ENCODE measurements at places on chromosomes 2 and 18.

DNA sequence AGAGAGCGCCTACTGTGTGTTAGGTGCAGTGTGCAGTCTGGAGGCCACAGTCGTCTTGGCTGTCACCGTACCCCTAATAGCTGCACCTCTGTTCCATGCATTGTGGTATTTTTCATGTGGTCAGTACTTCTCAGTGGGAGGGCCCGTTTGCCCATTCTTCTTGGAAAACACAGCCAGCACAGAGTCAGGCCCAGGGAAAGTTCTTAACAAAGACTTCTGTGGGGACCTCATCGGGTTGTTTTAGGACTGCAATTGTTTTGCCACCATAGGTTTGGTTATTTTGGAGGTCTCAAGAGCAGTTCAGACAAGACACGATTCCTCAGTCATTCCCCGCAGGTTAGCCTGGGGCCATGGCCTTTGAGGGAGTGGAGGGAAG is 62.3 kb downstream of the SMIM21 start:
- DNase-seq: no peak

GRCh38 chr18:72541871-72542332 is 2.2 kb downstream of the CBLN2 start:
- DNase-seq: no peak

DNA sequence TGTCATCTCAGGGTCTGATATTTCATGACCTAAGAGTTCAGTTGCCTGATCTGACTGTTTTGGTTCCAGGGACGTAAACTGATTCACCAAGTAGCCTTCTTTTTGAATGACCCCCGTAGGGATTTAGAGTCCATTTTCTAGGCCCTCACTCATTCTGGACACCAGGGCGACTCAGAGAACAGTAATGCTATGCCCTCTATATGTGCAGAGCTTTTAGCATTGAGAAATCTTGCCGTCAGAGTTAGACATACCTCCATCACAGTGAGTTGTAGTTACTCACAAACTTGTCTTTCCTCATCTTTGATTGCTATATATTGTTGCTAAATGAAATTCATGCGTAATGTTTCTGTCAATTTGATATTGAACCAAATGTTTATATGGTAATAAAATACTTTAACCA is 92.3 kb downstream of the OSBPL6 start:
- no peak for DNase-seq

- no peak for DNase-seq
Observed at GRCh38 chr18:7575465-7576028, 8.4 kb downstream of the PTPRM start.

DNA sequence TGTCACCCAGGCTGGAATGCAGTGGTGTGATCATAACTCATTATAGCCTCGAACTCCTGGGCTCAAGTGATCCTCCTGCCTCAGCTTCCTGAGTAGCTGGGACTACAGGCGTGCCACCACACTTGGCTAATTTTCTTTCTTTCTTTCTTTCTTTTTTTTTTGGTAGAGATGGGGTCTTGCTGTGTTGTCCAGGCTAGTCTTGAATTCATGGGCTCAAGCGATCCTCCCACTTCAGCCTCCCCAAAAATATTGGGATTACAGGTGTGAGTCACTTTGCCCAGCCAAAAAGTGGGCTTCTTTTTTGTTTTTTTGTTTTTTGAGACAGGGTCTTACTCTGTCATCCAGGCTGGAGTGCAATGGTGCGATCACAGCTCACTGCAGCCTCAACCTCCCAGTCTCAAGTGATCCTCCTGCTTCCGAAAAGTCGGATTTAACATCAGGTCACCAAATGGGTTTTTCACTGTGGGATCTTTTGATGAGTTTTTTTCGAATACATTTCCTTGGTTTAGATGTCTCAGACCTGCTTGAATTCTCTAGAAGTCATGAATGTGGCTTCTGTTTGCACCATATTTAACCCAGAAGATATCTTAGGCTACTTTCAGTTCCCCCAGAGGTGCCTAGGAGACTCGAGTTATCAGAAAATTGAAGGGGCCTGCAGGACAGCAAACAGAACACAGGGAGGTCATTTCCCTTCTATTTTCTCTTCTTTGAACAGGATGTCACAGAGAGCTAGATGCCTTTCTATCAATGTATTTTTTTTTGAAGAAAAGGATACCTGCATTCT is 8.9 kb downstream of the RAB31 start:
- no peak for DNase-seq

- no peak for DNase-seq
Observed at GRCh38 chr18:25125680-25126079, 226.3 kb downstream of the ZNF521 start.

GRCh38 chr2:99834426-99834825 is 308.0 kb downstream of the AFF3 start:
- DNase-seq: no peak

DNA sequence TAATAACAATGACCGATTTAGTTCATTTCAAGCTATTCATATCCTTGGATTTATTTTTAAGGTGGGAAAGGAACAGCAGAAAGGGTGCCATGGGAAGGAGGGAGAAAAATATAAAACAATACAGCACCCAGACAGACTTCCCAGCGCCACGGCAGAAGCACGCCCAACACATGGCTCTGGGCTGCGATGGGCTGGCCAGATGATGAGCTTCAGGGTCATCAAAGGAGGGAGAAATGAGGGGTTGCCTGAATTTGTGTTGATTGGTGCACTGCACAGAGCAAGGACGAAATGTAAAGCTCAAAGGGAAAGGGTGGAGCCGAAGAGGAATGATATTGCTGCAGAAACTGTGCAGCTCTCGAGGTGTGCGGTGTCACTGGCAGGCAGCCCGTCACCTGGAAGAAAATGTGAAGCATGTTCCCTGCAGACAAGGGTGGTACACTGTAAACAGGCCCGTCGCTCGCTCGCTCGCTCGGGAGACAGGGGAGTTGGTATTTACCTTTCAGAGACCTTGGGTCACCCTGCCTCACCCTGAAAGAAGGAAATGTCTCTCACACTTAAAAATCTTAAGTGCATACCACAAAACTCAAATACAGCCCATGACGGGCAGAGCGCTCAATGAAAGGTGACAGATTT is 195.5 kb upstream of the CTAGE1 start:
- no peak for DNase-seq

- DNase-seq: no peak
Observed at GRCh38 chr2:27150639-27151230, 1.9 kb downstream of the TCF23 start.

GRCh38 chr2:136005462-136006196 is 20.2 kb upstream of the DARS1 start:
- DNase-seq: no peak

GRCh38 chr18:62776024-62776570 is 60.8 kb downstream of the PHLPP1 start:
- no peak for DNase-seq

- DNase-seq: no peak
Observed at GRCh38 chr2:73830871-73831401, 2.2 kb downstream of the STAMBP start.

GRCh38 chr2:176399074-176399598 is 129.9 kb downstream of the MTX2 start:
- DNase-seq: no peak

GRCh38 chr18:78587096-78587495 is 392.5 kb upstream of the SALL3 start:
- no peak for DNase-seq

GRCh38 chr2:31067259-31067658 is 71.0 kb downstream of the GALNT14 start:
- DNase-seq: no peak

DNA sequence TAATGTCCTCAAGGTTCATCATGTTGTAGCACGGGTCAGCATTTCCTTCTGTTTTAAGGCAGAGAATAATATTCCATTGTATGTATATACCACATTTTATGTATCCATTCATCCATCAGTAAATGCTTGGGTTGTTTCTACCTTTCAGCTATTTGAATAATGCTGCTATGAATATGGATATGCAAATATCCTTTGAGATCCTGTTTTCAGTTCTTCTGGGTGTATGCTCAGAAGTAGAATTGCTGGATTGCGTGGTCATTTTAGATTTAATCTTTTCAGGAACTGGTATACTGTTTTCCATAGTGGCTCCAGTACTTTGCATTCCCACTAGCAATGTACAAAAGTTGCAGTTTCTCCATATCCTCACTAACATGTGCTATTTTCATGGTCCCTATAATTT is 13.4 kb upstream of the ASB1 start:
- no peak for DNase-seq

DNA sequence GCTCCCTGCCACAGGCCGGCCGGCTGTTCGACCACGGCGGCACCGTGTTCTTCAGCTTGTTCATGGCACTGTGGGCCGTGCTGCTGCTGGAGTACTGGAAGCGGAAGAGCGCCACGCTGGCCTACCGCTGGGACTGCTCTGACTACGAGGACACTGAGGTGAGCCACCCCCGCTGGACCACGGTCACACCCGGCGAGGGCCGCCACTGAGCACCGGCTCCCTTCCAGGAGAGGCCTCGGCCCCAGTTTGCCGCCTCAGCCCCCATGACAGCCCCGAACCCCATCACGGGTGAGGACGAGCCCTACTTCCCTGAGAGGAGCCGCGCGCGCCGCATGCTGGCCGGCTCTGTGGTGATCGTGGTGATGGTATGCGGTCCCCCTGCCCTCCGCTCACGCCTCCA is 20.8 kb downstream of the ANO7 start:
- DNase-seq: no peak

GRCh38 chr2:223828314-223828713 is 9.1 kb downstream of the AP1S3 start:
- DNase-seq: no peak

DNA sequence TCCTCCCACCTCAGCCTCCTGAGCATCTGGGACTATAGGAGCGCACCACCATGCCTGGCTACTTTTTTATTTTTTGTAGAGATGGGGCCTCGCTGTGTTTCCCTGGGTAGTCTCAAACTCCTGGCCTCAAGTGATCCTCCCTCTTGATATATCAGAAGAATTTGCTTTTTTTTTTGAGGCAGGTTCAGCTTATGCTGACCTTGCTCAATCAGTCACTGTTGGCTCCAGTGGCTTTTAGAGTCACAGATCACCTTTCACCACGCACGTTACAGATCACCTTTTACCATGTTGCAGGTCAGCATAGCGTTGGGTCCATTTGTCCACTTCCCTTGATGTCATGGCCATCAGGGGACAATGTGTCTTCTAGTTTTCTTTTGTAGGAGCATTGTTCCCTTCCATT is 36.1 kb downstream of the DCAF17 start:
- no peak for DNase-seq

GRCh38 chr2:49226360-49226759 is 72.0 kb upstream of the FSHR start:
- no peak for DNase-seq

GRCh38 chr2:86556508-86556907 is 6.7 kb downstream of the CHMP3 start:
- no peak for DNase-seq

GRCh38 chr18:74110976-74111375 is 36.7 kb downstream of the FBXO15 start:
- no peak for DNase-seq

DNA sequence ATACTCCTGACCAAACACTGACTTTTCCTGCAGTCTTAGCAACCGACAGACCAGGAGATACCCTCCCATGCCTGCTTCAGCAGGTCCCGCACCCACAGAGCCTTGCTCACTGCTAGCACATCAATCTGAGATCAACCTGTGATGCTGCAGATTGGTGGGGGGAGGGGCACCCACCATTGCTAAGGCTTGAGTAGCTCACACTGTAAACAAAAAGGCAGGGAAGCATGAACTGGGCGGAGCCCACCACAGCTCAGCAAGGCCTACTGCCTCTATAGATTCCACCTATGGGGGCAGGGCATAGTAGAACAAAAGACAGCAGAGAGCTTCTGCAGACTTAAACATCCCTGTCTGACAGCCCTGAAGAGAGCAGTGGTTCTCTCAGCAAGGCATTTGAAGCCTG is 109.7 kb downstream of the SP100 start:
- DNase-seq: no peak

GRCh38 chr2:134216152-134216829 is 37.6 kb upstream of the MGAT5 start:
- no peak for DNase-seq

- no peak for DNase-seq
Observed at GRCh38 chr2:239361311-239361642, 39.5 kb downstream of the HDAC4 start.

DNA sequence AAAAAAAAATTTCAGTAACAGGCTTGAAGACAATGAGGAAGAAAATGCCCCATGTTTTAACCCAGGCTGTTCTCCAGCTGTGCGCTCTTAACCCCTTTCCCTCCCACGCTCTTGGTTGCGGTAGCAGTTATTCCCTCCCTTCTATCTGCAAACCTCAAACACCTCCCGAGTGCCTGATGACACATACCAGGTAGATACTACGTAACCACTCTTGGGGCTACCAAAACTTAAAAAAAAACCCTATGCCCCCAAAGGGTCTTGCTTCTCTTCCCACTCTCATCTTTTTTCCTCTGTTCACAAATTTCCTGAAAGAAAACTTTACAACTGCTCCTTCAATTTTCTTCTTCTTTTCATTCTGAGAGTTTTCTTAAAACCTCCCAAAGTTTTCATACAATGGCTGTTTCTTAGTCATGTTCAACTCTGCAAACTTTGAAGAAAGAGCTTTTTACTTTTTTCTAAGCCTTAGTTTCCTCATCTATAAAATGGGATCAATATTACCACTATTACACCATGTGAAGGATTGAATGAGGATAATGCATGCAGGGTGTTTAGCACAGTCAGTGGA is 4.9 kb upstream of the DRC1 start:
- DNase-seq: no peak

DNA sequence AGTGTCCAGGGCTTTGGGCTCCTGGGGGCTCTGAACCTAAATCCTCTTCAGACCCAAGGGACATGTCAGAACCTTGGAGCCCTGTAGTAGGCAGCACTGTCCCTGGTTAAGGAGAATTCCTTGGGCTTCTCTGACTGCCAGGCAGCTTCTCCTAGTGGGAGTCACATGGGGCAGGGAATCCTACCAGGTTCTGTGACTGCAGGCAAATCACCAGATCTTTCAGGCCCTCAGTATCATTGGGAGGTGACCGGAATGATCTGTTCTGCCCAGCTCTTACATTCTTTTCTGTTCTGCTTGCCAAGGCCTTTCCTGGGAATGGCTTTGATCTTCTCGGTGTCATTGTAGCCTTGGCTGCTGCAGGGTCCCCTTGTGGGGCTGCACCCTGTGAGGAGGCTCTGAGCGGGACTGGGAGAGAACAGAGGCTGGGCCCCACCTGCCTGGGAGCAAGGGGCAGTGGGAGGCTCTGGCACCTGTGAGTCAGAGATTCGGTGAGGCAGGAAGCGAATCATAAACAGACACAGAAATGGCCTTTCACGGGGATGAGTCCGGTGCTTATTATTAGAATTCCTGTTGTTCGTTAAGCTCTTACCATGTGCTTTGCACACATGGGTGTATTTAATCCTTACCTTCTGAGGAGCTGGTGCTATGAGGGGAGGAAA is 14.1 kb downstream of the CEP68 start:
- no peak for DNase-seq

GRCh38 chr2:43388371-43388770 is 162.0 kb upstream of the ZFP36L2 start:
- DNase-seq: no peak

- DNase-seq: no peak
Observed at GRCh38 chr2:157935378-157935906, 59.3 kb upstream of the ACVR1 start.
